ENCODE measurements at places on chromosomes 7 and 10. TPM values are rescaled to one million over a fixed set of nuclear protein-coding genes. Genes with fewer than 3 reads are reported as not detected.

The FGFR2 gene
- 0.10 TPM for total RNA-seq

The PSPH gene
- total RNA-seq, result 35.8 TPM

The TMEM196 gene
- not detected for total RNA-seq

The TRPV5 gene
- not detected for total RNA-seq
